ENCODE measurements at places on chromosomes 11 and 22. TPM values are rescaled to one million over a fixed set of nuclear protein-coding genes. Genes with fewer than 3 reads are reported as not detected.
A peak's percentile ranks its signal among the peaks of the same experiment; 100 is the strongest.

DNA sequence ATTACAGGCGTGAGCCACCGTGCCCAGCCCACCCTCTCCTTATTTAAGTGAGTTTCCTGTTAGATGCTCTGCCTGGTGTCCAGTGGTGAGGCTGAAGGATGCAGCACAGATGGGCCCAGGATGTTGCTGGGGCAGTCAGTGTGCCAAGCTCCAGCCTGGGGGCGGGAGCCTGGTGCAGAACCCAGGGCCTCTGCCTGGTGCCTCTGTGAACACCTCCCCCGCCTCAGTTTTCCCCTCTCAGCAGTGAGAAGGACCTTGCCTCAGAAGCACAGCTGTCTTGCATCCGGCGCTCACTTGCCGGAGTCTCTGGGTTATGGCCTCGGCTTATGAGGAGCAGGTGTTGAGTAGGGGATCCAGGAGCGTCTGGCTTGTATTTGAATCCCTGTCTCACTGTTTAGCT is 116.2 kb downstream of the KIAA1671 start:
- no peak for DNase-seq

GRCh38 chr22:23176645-23177027 is 3.7 kb upstream of the BCR start:
- no peak for DNase-seq

SC5D gene
- 40.4 TPM for total RNA-seq

DNA sequence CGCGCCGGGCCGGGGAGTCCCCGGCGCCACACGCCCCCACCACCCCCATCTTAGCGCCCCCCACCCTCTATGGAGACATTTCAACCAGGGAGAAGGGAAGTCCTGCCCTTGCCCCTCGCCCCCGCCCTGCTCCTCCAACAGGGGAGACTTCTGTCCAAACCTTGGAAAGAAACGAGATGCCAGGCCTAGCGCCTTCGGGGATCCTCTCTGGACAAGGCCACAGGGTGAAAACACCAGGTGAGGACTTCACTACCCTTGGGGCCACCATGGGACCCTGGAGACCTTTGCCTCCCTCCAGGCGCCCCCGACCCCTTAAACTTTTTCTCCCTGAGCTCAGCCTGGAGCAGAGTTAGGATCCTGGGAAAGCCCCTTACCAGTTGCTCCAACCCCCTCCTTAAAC is 11.6 kb upstream of the NPAS4 start:
- DNase-seq: no peak

DNA sequence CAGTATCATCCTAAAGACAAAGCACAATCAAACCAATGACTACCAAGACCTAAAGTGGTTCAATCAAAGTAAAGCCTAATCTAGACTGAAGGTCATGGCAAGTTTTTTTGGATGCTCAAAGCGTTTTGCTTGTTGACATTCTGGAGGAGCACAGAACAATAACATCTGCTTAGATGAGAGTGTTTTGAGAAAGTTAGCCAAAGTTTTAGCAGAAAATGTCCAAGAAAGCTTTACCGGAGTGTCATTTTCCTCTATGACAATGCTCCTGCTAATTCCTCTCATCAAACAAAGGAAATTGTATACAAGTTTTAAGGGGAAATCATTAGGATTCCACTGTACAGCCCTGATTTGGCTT is 256.9 kb upstream of the FAT3 start:
- DNase-seq: no peak

DNA sequence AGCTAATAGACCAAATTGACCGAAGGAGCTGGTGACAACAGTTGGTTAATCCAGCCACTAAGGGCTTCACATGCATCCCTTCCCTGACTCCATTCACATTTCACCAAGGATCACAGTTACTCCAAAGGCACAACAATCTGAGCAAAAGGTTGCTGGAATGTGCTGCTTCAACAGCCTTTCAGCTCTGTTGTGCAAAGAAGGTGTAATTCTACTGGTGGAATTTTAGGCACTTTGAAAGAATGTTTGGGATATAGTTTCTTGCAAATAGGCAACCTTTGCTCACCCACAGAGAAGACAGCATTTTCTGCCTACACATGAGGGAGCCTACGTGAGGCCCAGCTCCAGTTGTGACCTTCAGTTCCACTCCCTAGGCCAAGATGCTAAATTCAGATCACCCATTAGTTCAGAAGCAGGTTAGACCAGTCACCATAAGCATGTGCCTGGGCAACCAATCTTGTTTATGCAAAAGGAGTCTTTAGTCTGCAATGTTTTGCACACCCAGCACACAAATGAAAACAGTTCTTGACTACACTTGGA is 21.6 kb upstream of the FCHSD2 start:
- DNase-seq: no peak

- DNase-seq: no peak
Measured at GRCh38 chr11:76217653-76218160, 11.4 kb upstream of the WNT11 start.

- DNase-seq: no peak
Measured at GRCh38 chr11:121431820-121432526, 20.1 kb upstream of the SORL1 start.

GRCh38 chr11:45157247-45158209 is 11.1 kb downstream of the PRDM11 start:
- DNase-seq: no peak

RBFOX2 gene
- 53.6 TPM for total RNA-seq

GRCh38 chr11:1074244-1075221 is at the start of gene MUC2:
TSS of gene MUC2 (plus strand) at chr11:1074874.
- DNase-seq: no peak

TRIM51 gene
- total RNA-seq: 23.9 TPM

DNA sequence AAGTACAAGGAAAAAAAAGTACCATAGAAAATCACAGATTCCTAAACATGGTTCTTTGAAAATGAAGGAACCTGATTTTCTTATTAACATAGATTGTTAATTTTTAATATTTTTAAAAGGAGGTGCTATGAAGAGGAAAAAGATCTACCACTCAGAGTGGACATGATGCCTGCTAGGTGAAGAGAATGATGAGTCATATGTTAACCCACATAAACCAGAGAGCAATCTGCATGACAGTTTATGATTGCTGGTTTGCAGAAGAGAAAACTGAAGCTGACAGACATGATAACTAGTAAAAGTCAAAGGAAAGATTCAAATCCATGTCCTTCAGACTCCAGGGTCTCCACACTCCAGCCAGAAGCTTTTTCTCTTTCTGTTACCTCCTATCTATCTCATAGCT is 1231.7 kb downstream of the LRRC4C start:
- DNase-seq: no peak

DNA sequence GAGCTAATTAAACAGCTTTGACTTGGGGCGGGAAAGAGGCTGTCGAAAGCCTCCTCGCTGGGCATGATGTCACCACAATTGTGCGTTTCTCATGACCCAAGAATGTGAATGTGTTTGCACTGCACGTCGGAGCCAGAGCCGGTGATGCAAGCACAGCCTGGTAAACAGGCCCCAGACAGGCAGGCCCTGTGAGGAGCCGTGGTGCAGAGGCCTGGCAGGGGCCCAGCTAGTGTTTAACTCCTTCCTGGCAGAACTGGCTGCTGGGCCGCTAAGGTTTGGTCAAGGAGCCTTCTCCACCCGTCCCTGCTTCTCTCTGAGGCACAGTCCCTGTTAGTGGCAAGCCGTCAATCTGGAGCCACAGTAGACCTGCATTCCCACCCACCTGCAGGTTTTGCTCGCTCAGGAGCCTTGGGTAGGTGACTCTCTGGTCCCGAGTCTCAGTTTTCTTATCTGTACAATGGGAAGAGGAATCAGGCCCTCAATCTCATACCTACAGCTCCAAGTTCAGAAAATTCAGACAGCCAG is 25.4 kb upstream of the SMTN start:
- peak; percentile 68 for DNase-seq

RPS6KA4 gene
- 42.0 TPM for total RNA-seq

DNA sequence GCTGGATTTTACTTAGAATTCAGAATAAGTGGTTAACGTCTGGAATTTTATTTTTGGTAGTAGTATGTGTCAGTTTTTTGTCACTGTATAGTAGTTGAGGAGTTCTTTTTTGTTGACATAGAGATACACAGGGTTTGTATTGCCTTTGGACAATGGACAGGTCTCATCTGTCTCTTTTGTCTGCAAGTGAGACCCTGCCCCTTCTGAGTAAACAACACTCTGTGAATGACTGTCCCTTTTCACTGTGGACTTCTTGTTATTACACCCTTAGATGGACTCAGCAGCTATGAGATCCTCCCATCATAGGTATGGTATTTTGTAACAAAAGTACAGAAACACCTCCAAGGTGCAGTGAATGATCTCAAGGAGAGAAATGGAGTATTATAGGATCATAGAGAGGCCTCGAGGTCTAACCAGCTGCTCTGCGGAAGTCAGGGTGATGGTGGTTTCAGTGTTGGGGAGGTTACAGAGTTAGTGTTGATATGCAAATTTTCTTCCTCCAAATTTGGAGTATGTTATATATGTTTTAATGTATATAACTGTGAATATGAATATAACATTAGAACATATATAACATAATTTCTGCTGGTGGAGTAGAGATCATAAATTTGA is 7.8 kb downstream of the PPP6R3 start:
- DNase-seq: no peak

DNA sequence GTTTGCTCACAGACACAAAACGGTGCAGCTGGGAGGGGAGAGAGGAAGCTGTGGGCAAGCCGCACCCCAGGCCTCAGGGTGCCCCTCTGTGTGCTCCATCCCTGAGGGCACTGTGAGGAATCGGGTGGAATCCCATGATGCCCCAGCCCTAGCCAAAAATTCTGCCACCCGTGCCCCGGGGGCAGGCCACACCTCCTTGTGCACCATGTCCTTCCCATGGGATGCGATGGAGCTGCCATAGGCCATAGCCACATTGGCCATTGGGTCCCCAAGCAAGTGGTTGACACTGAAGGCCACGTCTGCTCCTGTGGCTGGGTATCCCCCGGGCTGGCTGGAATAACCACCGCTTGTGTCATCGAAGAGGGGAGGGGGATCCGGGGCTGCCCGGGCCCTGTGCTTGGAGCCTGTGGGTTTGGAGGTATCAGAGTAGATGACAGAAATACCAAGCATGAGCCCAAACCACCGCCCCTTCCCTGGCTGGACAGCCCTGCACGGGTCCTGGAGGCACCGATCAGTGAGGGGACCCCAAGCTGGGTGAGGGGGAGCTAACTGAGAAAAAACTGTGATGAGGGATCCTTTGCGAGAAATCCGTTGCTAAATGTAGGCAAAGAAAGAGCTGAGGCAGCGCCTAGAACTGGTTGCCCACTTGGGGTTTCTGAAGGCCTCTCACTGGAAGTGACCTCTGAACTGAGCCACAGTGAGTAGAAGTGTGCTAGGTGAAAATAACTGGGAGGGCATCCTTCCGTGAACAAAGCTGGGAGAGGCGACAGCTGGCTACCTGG is 863 bp downstream of the YIF1A start:
- no peak for DNase-seq

NPAS4 gene
- not detected for total RNA-seq

OR5B21 gene
- not detected for total RNA-seq

- DNase-seq: peak; percentile 26
Measured at GRCh38 chr11:134819041-134819440, 407.0 kb upstream of the B3GAT1 start.

PHLDA2 gene
- total RNA-seq: 11.1 TPM

KCNQ1OT1 gene
- 0.56 TPM for total RNA-seq

GRCh38 chr11:45527898-45528297 is 137.5 kb downstream of the CHST1 start:
- DNase-seq: no peak

- no peak for DNase-seq
Measured at GRCh38 chr11:45723397-45723796, 58.0 kb upstream of the CHST1 start.

GRCh38 chr11:92347454-92347853 is 122.8 kb downstream of the FAT3 start:
- DNase-seq: no peak

- DNase-seq: no peak
Measured at GRCh38 chr11:115958089-115959000, 454.1 kb upstream of the CADM1 start.

DNA sequence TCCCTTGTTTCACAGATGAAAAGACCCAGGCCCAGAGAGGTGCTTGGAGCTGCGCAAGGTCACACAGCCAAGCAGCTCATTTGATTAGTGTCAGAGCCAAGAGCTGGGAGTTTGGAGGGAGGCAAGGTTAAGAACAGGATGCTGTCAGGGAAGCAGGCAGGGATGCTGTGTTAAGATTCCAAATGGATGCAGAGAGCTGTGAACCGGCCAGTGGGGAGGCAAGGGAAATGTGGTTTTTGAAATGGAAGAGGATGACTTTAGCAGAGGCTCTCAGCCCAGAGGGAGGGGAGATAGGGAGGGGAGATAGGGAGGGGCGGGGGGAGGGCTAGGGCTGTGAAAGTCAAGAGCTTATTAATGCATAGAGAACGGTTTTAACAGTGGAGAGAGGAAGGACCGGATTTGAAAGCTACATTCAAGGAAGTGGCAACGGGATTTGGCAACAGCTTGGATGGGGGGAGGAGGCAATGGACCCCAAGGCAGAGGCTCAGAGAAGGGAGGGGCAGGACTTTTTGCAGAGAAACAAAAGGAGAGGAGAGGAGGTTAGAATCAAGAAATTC is 13.0 kb downstream of the RTN4RL2 start:
- DNase-seq: no peak

MS4A4A gene
- not detected for total RNA-seq

PI4KA gene
- 29.3 TPM for total RNA-seq

DNA sequence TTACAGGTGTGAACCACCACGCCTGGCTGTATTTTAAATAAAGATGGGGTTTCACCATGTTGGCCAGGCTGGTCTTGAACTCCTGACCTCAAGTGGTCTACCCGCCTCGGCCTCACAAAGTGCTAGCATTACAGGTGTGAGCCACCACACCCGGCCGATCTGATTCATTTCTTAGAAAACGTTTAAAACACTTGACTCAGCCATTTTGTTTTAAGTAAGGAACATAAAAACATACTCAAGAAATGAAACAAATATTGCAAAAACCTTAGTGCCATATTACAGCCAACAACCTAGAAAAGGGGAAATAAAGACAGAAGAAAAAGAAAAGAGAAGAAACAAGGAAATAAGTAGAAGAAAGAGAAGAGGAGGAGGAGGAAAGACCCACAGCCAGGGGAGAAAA is 17.4 kb downstream of the LRFN4 start:
- no peak for DNase-seq

DNA sequence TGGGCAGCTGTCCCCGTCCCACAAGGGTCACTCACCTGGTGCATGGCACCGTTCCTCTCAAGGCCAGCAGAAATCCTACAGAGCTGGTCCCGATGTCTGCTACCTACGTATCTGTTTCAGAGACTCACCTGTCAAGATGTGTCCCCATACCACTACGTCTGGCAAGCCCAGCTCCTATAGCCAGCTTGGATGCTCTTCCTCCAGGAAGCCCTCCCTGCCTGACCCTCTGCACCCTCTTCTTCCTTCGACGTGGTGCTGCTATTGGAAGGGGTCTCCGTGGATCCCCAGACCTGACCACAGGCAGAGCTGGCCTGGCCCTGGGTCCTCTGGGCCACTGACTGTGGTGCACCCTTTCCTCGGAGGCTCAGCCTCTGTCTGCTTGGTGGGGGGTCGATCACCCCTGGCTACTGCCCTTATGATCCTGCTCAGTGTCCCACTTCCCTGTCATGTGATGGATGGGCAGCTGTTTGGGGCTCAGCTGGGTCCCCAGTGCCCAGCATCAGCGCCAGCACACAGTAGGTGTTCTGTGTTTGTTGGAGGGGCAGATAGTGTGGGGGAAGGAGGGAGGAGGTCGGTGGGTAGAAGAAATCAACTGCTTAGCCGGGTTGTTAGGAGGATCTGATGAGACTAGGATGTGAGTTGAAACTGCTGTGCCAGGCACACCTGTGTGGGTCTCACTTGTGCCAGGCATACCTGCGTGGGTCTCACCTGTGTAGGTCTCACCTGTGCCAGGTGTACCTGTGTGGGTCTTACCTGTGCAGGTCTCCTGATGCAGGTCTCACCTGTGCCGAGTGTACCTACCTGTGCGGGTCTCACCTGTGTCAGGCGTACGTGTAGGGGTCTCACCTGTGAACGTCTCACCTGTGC is 21.7 kb upstream of the ARHGAP8 start:
- no peak for DNase-seq

SLC29A2 gene
- 0.63 TPM for total RNA-seq

PKDREJ gene
- not detected for total RNA-seq
